ENCODE measurements at places on chromosomes 1 and 21.

DNA sequence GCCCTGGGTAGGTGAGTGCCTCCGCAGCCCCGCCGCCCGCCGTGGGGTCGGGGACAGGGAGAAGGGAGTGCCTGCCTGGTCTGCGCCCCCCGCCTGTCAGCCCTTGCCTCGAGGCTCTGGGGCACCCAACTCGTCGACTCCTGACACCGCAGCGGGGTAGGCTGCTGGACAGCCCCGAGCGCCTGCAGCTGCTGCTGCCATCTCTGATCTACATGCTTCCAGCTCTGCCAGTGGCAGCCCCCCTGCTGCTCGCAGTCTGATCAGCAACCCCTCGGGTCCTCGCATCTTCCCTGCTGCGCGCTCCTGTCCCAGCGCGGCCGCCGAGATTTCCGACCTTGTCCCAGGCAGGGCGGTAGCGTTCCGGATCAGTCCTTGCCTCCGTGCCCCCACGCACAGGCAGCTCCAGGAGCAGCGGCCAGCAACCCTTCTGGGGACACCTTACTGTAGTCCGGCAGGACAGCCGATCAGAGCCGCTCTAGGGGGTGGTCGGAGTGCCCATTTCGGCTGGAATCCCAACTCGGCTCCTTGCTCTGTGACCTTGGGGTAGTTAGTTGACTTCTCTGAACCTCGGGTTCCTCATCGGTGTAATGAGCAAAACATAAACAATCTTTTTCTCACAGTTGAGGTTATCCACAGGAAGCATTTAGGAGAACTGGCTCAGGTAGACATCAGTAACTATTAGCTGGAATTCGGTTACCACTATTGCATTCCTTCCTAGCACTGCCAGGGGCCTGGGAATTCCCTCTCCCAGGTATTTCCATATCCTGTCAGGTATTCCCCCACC, 540 bp downstream of the BCAN start:
- DNase-seq, result no peak

- DNase-seq, result no peak
Observed at GRCh38 chr1:35390600-35391494, 122.3 kb downstream of the ZMYM4 start.

GRCh38 chr1:218809625-218810024, 364.1 kb upstream of the LYPLAL1 start:
- no peak for DNase-seq

DNA sequence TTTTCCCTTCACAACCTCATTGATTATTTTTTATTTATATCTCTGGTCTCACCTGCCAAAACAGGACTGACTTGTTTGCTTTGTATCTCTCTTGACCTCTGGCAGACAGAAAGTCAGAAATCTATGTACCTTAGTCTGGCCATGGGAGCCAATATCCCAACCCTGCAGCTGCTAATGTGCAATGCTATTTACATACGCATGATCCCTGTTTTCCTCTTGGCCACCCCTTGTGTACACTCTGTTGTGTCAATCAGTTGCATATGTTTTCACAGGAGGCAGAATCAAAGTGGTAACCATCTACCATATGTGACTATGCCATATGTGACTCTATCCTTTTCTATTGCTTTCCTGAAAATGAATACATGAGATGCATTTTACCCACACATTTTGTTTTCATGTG, 688.8 kb downstream of the PLA2G4A start:
- no peak for DNase-seq

GRCh38 chr1:236120721-236121153, 21.6 kb upstream of the GPR137B start:
- no peak for DNase-seq

- DNase-seq, result no peak
Observed at GRCh38 chr21:35677298-35677841, 383.0 kb downstream of the SETD4 start.

DNA sequence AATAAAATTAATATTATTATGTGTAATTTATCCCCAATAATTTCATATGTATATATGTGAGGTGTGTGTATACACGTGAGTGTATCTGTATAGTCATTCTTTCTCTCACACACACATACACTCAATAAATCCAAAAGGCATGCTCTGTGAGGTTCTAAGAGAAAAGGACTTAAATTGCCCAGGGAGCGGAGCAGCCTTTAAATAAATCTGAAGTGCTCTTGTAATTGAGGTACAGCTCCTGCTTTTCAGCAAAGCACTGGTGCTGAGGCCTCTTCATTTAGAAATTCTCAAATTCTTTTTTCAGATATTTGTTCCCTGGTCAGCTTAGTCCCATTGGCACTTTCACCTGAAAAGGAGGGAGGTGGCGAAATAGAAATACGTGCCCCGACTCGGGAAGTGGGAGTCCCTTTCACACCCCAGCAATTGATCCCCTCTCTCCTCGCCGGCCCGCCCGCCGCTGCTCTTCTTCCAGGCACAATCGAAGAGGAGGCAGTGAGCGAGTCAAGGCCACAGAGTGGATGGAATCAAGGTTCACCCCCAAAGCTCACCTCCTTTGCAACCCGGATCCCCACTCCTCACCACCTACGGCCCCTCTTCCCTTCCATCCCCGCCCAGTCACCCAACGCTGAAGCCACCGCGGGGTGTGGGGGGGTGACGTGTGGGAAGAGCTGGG, 944 bp downstream of the PLPPR5 start:
- no peak for DNase-seq

DNA sequence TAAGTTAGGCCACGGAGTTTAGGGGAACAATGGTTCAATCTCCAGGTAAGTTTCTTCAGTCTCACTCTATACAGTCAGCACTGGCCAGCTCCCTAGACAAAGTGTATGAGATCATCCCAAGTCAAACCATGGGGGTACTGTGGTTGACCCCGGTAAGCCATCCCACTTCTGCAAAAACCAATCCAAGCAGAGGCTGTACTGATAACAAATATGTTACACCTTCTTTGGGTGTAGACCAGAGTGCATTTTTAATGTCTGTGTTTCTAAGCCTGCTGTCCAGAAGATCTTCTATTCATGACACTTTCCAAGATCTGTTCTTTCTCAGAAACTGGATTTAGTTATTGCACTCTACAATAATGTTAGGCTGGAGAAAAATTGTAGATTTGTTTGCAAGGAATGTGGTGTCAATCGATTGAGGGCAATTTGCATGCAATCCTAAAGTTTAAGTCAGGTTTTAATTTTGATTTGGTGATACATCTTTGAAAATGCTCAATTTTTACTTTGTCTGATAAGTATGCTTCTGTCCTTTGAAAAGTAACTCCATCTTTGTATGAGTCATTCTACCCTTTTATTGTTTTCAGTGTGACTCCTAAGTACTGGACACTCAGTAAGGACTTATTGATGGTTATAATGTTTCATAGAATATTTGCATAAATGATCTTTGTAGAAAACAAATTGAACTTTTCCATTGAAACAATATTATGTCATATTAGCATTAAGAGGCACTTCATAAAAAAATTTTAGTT, 152.4 kb downstream of the HLX start:
- DNase-seq, result no peak

DNA sequence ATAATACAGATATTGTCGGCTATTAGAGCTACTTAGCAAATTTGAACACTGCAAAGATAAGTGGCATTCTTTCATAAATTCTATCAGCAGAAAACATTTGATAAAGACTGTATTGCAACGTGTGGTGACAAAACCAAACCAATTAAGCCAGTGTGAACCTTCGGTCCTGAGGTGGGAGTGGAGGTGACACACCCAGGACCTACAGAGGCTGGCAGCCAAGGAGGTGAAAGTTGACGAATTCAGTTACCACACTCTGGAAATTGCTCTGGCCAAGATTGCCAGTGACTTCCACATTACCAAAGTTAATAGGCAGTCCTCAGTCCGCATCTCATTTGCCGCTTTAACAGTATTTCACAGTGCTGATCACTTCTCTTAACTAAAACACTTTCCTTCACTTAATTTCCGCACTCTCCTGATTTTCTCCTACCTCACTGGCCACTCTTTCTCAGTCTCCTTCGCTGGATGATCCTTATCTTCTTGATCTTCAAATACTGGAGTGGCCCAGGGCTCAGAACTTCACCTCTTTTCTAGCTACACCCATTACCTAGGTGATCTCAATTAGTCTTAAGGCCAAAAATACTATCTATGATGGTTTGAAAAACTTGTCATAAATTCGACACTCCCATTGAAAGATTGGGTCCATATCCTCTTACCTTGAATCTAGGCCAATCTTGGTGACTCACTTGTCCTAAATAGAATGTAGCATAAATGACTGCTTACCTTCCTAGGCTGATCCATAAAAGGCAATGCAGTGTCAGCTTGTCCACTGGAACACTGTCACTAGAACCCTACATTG, 5.1 kb upstream of the CDC42BPA start:
- DNase-seq, result no peak

DNA sequence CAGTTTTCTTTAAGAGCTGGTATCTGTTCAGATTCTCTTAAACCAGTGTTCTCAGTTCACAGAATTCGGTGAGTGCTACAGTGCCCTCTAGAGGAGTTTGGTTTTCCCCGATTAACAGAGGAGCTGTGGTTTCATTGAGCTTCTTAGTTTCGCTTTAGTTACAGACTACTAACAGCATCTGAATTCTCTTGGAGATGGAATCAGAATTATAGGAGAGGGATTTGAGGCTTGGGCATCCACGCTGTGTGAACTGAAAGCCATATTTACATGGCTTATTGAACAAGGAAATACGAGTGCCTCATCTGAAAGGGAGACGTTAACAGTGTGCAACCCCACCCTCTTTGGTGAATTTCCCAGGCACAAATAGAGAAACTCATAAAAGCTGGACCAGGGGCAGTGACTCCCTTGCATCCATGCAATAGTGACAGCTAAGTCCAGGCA, 202.0 kb downstream of the USH2A start:
- DNase-seq, result peak; percentile 24

DNA sequence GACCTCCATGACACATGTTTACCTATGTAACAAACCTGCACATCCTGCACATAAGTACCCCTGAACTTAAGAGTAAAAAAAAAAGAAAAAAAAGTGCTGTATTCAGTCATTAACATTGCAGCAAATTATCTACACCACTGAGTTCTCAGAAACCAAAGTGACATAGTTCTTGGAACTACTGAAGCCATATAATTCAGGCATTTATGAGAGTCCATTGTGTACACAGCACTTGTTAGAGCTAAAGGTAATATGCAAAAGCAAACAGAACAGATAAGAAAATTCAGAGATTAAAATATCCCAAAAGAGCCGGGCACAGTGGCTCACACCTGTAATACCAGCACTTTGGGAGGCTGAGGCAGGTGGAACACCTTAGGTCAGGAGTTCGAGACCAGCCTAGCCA, 38.0 kb downstream of the F5 start:
- no peak for DNase-seq

GRCh38 chr1:225191199-225191753, 236.6 kb downstream of the LBR start:
- DNase-seq, result no peak

DNA sequence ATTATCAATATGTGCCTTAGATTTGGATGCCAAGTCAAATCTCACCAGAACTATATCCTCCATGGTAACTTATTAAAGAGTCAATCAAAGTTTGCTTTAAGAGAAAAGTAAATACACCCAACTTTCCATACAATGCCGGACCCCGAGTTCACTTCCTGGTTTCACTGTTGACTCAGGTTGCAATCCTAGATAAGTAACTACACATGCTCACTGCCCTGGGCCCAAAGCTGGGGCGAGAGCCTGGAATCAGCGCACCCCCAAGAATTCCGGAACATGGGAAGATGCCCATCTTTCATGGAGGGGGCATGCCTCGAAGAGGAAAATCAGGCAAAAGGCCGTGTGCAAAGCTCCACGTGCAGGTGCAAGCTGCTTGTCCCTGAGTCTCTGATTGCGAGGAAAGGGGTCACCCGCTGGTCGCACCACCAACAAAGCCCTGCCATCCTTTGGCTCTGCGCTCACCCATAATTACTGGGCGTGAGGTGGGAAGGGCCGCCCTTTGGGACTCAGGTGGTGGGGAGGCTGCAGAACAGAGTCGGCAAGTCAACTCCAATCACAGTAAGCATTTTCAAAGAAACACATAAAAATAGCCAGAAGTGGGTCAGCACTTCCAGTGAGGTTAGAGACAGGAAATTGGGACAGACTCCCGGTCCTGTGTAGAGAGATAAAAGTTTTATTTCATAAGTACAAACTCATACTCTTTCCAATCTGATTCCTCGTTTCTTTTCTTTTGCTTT, 167.7 kb downstream of the TOMM20 start:
- DNase-seq, result no peak

GRCh38 chr1:100622037-100622436, 84.1 kb downstream of the GPR88 start:
- DNase-seq, result peak; percentile 57

GRCh38 chr1:197355248-197355995, 87.4 kb downstream of the CRB1 start:
- no peak for DNase-seq

- DNase-seq, result no peak
Observed at GRCh38 chr1:205973377-205974232, 29.6 kb downstream of the RAB7B start.

DNA sequence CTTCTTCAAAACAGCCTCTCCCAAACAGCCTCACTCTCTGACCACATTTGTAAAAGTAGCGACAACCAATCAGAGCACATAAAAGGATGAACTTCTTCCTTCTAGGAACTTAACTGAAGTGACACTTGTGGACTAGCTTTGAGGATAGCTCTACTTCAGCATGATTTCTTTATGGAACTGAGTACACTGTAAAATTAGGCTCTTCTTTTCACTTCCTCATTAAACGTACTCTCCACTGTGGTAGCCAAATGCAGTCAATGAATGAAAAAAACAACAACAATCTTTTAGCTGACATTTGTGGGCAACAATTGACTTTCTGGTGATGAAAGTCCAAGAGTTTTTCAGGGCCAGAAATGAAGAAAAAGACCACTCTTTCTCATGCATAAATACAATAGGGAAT, 9.6 kb downstream of the LRRC53 start:
- no peak for DNase-seq

GRCh38 chr21:31284797-31285397, 59.2 kb downstream of the TIAM1 start:
- peak; percentile 5 for DNase-seq

DNA sequence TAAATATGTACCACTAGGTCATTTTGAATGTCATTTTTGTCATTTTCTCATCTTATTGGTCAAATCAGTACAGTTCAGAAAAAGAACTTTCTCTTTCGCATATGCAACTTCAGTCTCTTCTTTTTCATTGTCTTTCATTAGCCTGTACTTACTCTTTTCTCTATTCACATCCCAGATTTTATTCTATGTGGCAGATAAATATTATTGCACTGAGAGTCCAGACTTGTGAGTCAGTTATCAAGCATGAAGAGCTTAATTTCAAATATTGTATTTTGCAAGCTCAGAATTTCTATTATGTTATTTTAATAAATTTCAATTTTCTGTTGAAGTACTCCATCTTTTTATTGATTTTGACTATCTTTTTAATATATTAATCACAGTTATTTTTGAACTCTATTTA, 105.2 kb upstream of the PALMD start:
- DNase-seq, result no peak

DNA sequence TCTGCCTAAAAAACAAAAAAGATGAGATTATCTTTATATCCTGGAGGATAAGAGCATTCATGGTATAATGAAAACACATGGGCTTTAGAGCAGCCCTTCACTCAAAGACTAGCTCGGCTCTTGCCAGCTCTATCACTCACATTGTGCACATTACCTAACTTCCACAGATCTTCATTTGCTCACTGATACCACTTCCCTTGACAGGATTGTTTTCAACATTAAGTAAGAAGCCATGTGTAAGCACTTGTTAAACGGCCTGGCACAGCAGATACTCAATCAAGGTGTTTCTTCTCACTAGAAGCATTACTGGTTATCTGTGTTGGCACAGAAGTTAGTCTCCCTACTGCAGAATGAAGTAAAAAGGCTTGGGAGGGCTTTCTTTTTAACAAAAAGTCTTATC, 18.7 kb downstream of the LPGAT1 start:
- DNase-seq, result no peak

Data from hepatic stellate cell (primary cell).